Chondrocyte (in vitro differentiated cells): ENCODE measurements at places on chromosomes 3 and 15. TPM values are rescaled to one million over a fixed set of nuclear protein-coding genes. Genes with fewer than 3 reads are reported as not detected.

DNA sequence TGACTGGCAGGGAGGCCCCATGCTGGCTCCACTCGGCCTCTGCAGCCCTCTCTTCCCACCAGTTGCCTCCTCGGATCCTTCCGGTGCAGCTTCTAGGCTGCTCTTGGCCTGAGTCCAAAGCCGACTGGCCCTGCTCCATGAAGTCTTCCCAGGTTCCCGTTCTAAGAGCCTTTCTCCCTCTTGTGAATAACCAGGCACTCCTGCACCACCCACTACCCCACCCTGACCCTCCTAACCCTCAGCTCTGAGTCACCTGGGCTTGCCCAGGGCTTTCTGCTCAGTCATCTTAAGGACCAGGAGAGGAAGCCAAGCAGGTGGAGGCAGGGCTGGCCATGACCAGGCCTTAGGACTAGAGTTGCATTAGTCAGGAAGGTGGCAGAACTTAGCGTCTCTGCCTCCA lies 28.1 kb upstream of the CNBP start:
- H3K4me1 ChIP-seq = peaks cover 17% of the 10 kb centered on the region
- H3K36me3 ChIP-seq = no peaks in the 10 kb centered on the region
- no peak overlapping the region for H3K4me3 ChIP-seq
- peak overlapping the region; percentile 84 for H3K27ac ChIP-seq
- H3K27me3 ChIP-seq = no peaks in the 10 kb centered on the region

DNA sequence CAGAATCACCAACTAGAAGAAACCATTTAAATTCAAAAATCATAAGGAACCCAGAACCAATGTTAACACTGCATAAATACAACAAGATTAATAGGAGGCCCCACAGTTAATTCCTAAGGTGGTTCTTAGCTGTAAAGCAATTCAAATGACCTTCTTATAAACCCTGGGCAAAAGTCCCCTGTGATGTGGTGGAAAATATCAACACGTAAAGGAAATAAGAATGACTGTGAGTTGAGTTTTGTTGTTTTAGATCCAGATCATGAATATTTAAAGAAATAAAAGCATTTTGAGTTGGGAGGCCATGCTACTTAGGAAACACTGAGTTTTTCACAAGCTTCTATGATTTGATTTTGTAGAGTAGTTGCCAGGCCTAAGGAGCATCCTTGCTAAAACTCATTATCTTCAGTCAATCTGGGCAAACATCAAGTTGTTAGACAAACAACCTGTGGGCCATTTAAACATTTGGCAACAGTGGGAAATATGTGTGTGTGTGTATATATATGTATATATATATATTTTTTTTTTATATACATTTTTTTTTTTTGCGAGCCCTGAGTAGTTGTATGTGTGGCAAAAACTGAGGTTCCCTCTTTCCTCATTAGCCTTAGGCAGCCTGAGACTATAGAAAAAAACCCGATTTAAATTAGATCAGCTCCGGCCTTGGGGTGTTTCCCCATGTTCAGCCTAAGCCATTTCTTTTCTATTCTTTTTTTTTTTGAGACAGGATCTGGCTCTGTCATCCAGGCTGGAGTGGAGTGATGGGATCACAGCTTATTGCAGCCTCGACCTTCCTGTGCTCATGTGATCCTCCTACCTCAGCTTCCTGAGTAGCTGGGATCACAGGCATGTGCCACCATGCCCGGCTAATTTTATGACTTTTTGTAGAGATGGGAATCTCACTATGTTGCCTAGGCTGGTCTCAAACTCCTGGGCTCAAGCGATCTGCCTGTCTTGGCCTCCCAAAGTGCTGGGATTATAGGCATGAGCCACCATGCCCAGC lies 8.0 kb upstream of the PXK start:
- H3K4me3 ChIP-seq = no peak overlapping the region
- peaks cover 23% of the 10 kb centered on the region for H3K4me1 ChIP-seq
- DNase-seq = no peak
- H3K36me3 ChIP-seq = no peaks in the 10 kb centered on the region
- H3K27ac ChIP-seq = peak overlapping the region; percentile 68

DNA sequence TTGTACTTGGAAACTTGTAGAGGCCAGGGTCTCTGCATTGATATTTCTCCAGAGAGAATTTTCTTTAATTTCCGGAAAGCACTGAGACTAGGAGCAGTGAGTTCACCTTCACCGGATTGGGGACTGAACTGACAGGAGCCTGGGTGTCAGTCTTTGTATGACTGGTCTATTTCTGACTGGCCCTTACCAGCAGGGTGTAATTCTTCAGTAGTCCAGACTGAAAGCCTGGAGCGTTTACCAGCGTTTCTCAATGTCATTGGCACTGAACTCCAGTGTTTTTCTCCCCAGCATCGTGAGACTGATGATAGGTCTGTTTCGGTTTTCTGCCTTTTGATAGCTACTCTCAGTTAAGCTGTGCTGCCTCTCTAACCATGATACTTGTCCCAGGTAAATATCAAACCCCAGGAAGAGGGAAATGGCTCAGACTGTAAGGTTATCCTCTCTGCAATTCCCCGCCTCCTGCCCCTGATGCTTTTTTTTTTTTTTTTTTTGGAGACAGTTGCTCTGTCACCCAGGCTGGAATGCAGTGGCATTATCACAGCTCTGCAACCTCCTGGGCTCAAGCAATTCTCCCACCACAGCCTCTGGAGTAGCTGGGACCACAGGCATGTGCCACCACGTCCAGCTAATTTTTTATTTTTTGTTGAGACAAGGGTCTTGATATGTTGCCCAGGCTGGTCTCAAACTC lies 103.6 kb downstream of the CACNA2D3 start:
- H3K36me3 ChIP-seq = no peaks in the 10 kb centered on the region
- DNase-seq = no peak
- no peaks in the 10 kb centered on the region for H3K27me3 ChIP-seq
- no peak overlapping the region for H3K4me3 ChIP-seq
- H3K4me1 ChIP-seq = no peaks in the 10 kb centered on the region

DNA sequence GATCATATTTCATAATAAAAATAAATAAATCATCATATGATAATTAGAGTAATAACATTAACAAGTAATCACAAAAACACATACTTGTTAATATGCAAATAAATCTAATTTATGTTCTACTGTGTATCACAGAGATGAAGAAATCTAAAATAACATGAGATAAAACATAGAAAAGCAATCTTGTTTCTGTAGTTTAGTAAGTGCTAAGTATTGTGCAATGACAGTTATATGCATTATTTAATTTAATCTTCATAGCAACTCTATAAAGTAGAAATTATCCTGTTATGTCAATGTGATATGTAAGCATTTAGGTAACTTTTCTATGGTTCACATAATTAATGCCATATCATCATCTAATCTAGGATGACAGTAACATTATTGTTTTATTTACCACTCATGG lies 108.2 kb upstream of the KCNMB2 start:
- no peak overlapping the region for H3K27ac ChIP-seq
- H3K4me1 ChIP-seq = no peaks in the 10 kb centered on the region
- H3K36me3 ChIP-seq = no peaks in the 10 kb centered on the region
- no peaks in the 10 kb centered on the region for H3K27me3 ChIP-seq
- no peak for DNase-seq

The SPRED1 gene
- 26.7 to 29.8 TPM (median 26.8 TPM) in 3 replicates for total RNA-seq

DNA sequence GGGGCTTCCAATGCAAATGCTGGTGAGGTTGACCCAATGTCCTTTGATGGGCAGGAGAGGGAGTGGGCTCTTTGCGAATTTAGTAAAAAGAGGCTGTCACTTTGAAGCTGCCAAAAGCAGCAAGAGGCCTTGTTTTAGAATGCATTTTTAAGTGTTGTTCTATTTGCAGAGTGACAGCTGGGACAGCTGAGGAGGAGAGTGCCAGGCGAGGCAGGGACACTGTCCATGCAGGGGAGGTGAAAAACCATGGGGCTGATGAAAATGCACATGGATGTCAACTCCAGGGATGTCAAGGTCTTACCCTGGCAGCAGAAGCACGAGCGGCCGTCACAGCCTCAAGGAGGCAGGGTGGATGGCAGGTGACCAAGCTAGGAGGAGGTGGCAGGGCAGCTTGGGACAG lies 279.8 kb downstream of the ADAMTS17 start:
- H3K27ac ChIP-seq = no peak overlapping the region
- no peak for DNase-seq
- H3K36me3 ChIP-seq = peaks cover 2% of the 10 kb centered on the region
- H3K4me1 ChIP-seq = peaks cover 28% of the 10 kb centered on the region
- H3K4me3 ChIP-seq = no peak overlapping the region

The ANKUB1 gene
- total RNA-seq = not detected in 3 replicates

DNA sequence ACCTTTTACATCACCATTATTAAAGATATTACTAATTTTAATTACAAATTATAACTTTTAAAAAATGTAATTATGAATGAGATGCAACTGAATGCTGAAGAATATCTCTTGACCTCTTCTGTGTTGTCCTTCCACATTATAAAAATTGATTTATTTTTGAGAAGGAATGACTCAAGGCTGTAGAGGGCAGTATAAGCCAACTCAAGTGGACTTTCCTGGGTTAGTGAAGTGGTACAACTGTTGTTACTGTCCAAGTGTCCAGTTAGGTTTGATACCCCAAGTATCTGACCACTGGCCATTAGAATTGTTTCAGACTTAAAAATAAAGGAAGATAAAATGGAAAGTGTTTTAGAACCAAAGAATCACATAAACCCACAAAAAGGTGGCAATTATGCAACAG lies 51.9 kb downstream of the BBX start:
- H3K27ac ChIP-seq = no peak overlapping the region
- no peak overlapping the region for H3K4me3 ChIP-seq
- DNase-seq = no peak

The LTF gene
- not detected in 3 replicates for total RNA-seq

GRCh38 chr15:87269566-87269965 lies 987.0 kb downstream of the NTRK3 start:
- H3K36me3 ChIP-seq = no peaks in the 10 kb centered on the region
- H3K27me3 ChIP-seq = no peaks in the 10 kb centered on the region
- H3K4me3 ChIP-seq = no peak overlapping the region
- DNase-seq = no peak

The PLSCR1 gene
- 21.5 to 34.6 TPM (median 23.9 TPM) in 3 replicates for total RNA-seq

GRCh38 chr3:194689493-194689944 lies 3.8 kb downstream of the FAM43A start:
- no peak for DNase-seq
- peak overlapping the region; percentile 77 for H3K27ac ChIP-seq
- peaks cover 50% of the 10 kb centered on the region for H3K4me1 ChIP-seq
